CD4-positive, alpha-beta memory T cell (primary cell): ENCODE measurements at places on chromosomes 5 and 9.

DNA sequence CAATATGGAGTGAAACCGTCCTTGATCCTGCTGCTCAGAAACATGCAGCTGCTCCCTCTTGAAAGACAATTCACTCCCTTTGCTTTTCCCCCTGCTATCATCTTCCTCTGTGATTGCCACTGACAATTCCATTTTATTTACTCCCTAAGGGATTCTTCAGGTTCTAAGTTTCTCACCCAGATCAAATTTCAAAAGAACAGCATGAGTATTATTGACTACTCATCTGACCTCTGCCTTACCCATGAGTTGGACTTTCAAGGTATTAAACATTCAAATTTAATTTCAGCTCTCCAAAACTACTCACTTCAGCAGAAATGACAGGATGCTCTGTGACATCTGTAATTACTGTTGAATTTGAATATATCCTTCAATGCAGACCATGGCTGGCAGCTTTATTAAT is 236.5 kb upstream of the HAPLN1 start:
- no peak overlapping the region for H3K4me3 ChIP-seq
- no peak for DNase-seq
- no peaks in the 10 kb centered on the region for H3K36me3 ChIP-seq
- H3K27me3 ChIP-seq, result no peaks in the 10 kb centered on the region
- no peak overlapping the region for H3K27ac ChIP-seq

- no peak for DNase-seq
- H3K36me3 ChIP-seq, result no peaks in the 10 kb centered on the region
- no peak overlapping the region for H3K4me3 ChIP-seq
- no peak overlapping the region for H3K27ac ChIP-seq
- H3K27me3 ChIP-seq, result no peaks in the 10 kb centered on the region
- H3K4me1 ChIP-seq, result no peaks in the 10 kb centered on the region
These were observed 71.3 kb downstream of the RASEF start for GRCh38 chr9:82991671-82992070.

DNA sequence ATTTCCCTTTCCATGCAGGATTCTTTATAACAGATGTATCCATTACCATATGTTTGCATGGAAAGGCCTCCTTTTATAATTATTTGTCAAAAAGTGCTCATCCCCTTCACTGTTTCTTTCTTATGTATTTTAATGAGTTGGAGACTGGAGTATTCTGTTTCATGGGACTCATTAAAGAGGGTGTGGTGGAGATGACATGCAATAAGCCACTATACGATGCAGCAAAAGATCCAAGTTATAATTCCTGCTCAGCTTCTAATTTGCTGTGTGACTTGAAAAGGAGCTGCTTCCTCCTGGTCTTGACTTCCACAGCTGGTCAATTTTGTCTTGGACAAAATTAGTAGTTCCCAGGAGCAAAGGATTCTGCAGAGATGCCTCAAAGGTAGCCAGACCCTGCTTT is 13.9 kb downstream of the SGCD start:
- H3K27me3 ChIP-seq, result no peaks in the 10 kb centered on the region
- no peak overlapping the region for H3K4me3 ChIP-seq
- H3K4me1 ChIP-seq, result no peaks in the 10 kb centered on the region

DNA sequence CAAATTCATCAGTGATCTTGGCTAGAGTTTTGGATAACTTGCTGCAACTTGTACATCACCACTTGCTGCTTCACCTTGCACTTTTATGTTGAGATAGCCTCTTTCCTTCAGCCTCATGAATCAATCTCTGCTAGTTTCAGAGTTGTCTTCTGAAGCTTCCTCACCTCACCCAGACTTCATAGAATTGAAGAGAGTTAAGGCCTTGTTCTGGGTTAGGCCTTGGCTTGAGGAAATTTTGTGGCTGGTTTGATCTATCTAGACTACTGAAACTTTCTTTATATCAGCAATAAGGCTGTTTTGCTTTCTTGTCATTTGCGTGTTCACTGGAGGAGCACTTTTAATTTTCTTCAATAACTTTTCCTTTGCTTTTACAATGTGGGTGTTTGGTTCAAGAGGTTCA is 12.8 kb downstream of the FER start:
- DNase-seq, result no peak
- H3K36me3 ChIP-seq, result no peaks in the 10 kb centered on the region
- H3K27ac ChIP-seq, result no peak overlapping the region
- H3K27me3 ChIP-seq, result no peaks in the 10 kb centered on the region
- H3K4me3 ChIP-seq, result no peak overlapping the region

GRCh38 chr9:114643001-114643400 is 14.6 kb downstream of the TEX53 start:
- no peak for DNase-seq
- H3K4me1 ChIP-seq, result no peaks in the 10 kb centered on the region
- no peak overlapping the region for H3K27ac ChIP-seq
- peaks cover 16% of the 10 kb centered on the region for H3K36me3 ChIP-seq
- H3K27me3 ChIP-seq, result no peaks in the 10 kb centered on the region
